Right kidney (tissue), 9 donors: ENCODE measurements at places on chromosomes 6 and 20.

GRCh38 chr6:167341038-167341583 lies 16.2 kb downstream of the TTLL2 start:
- no peak for DNase-seq

GRCh38 chr20:36149469-36149868 lies 5.1 kb upstream of the EPB41L1 start:
- DNase-seq: no peak

- no peak for DNase-seq
These were observed 370.8 kb upstream of the JARID2 start for GRCh38 chr6:14874975-14875480.

- DNase-seq: no peak
These were observed 93.1 kb downstream of the BMP5 start for GRCh38 chr6:55782275-55782674.

DNA sequence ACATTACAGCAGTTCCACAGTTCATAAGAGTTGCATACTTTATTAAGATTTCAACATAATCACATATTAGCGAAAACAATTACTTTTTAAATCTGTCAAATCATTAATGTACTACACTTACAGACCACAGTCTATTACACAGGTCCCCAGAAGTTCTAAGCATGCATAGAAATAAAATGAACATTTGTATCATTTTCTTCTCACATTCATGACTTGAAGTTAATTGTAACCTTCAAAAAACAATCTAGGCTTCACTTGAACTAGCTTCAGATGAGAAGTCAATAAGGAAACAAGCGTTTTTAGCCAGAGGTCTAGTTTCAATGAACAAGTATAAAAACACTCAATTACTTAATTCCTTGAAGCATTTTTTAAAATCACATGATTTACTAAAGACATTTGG lies 238.3 kb downstream of the HACE1 start:
- DNase-seq: no peak

- DNase-seq: no peak
These were observed 730.4 kb downstream of the KIF16B start for GRCh38 chr20:15842872-15843271.

DNA sequence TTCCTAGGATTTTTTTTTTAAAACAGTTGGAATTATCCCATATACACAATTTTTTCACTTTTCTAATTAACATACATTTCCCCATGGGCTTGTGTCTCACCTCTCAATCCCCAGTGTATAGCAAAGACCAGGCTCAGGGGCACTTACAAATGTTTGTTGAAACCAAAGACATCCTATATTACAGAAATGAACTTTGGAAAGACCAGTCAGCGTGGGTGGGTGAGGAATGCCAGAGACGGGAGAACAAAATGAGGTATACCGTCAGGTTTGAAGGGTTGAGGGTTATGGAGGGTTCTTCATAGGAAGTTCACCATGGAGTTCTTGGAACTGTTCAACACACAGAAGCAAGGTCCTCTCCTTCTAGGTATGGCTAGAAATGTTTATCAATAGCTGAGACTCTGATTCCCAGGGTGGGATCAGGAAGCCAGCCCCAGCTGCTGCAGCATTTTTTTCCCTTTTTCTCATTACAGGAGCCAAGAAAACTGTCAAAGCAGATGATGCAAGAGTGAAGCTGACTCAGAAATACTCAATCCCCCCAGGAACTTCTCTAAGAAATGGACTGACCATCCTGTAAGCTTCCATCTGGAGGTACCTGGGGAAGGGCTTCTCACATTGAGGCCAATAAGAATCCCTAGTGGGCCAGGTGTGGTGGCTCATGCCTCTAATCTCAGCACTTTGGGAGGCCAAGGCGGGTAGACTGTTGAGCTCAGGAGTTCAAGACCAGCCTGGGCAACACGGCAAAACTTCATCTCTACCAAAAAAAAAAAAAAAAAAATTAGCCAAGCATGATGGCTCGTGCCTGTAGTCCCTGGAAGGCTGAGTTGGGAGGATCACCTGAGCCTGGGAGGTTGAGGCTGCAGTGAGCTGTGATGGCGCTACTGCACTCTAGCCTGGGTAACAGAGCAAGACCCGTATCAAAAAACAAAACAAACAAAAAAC lies 15.9 kb upstream of the TBC1D20 start:
- DNase-seq: no peak

DNA sequence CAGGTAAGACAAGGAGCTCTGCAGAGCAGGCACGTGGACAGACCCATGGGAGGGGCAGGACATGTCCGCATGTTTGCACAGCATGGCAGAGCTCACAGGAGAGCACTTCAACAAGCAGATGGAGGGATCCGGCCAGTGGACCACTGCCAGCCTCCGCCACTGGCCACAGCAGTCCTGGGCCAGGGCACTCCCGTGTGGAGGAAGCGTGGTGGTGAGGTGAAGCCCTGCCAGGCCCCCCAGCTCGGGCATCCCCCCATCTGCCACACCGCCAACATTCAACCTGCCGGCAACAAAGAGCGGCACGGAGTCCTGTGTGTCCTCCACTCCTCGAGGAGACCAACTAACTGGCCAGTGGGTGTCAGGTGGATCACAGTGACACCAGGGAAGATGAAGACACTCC lies 104.3 kb upstream of the AGPAT4 start:
- DNase-seq: no peak

DNA sequence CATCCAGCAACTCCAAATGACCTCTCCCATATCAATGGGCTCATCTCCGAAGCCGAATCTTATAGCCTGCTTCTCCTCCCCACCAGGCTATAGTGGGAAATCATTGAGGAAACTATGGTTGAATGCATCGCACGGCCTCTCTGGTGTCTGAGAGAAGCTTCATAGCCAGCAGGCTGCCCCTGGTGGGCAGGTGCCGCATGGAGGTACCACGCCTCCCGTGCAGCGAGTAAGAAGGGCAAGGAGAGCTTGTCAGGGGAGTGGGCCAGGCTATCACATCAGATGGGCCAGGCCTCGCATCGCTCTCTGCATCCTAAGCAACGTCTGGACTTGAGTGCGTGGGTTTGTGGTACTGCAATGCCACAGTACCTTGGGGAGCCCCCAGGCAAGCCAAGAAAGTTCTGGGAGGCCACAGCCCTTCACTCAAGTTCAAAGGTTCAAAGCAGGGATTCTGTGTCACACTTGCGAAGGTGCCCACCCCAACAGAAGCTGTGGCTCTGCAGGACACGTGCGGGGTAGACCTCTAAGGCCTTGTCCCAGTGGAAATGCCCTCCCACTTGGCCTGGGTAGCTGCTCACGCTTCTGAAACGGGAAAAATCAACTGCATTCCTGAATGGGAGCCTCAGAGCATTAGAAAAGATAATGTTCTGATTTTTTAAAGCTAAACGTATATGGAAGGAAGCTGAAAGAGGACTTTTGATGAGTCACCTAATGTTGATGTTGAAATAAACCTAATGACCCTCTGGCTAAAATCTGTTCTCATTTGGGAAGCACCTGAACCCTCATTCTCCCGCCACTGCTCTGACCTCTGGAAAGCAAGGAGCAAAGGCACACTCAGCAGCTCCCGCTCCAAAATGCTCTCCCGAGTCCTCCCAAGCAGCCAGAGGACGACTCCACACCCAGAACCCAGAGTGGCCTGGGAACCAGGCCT lies 8.4 kb upstream of the IRF4 start:
- no peak for DNase-seq

GRCh38 chr6:94902974-94903628 lies 674.2 kb upstream of the MANEA start:
- DNase-seq: no peak

DNA sequence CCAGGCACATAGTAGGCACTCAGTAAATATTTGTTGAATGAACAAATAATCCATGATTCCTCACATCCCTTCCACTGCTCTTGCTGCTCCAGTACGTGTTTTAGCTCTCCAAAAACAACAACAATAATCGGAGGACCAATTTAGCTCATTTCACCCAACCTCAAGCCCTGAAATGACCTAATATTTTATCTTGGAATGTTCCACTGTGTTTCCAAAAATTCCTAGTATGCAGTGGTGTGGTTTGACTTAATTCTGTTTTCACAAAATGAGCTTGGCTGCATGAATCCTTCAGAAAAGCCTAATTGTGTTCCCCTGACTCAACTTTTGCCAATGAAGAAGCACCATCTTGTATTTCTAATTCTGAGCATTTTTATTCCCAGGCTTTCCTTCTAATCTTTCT lies 168.0 kb upstream of the PHACTR1 start:
- DNase-seq: no peak

- no peak for DNase-seq
These were observed 117.0 kb upstream of the COL21A1 start for GRCh38 chr6:56364431-56364826.

DNA sequence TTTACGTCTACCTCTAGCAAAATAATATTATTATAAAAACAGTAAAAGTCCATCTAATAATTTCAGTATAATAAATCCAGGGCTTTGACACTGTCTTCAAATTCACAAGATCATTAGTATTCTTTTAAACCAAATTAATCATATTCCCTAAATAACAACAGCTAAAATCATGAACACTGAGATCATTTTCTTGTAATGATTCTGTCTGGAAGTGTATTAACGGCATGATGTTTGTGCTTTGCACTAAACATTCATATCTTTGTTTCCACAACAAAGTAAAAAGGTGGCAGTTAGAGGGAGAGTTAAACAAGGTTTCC lies 18.8 kb downstream of the HIVEP2 start:
- DNase-seq: no peak

DNA sequence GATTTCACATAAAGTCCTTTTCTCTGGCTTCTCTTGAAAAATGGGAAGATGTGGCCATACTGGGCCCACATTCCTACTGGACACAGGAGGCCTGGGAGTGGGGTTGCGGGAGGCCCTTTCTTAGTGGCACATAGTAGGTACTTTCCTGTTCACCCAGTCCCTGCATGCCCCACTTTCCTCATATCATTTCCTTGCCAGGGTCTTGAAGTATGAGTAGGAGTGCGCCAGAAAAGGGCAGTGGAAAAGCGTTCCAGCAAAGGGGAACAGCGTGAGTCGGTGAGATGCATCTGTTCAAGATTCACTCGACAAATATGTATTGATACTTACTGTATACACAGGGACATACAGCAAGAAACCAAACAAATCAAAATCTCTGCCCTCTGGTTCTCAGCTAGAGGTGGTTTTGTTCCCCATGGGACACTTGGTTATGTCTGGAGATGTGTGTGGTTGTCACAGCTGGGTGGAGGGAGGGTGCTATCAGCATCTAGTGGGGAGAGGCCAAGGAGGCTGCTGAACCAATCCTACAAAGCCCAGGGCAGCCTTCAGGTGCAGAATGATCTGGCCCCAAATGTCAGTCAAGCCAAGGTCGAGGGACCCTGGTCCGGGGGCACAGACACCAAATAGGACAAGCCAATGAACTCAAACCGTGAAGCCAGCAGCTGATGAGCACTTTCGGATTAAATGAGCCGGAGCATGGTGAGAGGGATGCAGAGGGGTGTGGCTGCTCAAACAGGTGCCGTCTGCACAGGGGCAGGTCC lies 151.4 kb downstream of the CEBPB start:
- DNase-seq: no peak

DNA sequence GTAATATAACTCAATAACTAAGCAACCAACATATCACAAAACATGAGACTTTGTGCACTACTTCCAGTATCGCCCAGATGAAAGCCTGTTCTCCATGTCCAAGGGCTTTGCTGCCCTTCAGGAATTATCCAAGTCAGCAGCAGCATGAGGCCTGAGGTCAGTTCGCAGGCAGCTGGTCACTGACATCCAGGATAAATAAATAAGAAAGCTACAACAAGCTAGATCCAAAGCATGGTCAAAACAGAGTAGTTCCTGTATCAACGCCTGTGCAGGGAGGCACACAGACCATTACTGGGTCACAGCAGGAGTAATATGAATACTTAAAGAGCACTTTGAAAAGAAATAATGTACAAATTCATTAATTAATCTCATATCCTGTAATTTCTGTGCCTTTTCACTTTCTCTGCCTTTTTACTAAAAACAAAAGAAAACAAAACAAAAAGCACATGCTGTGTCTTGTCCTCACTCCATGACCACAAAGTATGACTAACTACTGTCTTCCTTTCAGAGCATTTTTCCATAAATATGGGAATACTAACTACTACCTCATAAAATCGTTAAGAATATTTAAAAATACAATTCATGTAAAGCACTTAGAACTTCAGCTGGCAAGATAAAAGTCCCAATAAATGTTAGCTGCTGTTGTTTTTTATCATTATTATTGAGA lies 374.9 kb upstream of the IRAK1BP1 start:
- DNase-seq: no peak

DNA sequence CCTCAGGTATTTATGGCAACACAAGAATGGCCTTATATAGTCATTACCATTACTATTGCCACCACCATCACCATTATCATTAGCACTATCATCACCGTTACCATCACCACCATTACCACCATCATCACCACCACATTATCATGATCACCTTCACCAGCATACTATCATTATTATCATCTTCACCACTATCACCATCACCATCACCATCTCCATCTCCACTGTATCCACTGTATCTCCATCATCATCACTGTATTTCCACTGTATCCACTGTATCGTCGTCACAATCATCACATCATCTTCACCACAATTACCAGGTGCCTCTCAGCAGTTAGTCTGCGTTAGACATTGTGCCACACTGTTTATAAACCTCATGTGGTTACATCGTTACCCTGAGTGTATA lies 45.3 kb downstream of the GGTLC1 start:
- no peak for DNase-seq

DNA sequence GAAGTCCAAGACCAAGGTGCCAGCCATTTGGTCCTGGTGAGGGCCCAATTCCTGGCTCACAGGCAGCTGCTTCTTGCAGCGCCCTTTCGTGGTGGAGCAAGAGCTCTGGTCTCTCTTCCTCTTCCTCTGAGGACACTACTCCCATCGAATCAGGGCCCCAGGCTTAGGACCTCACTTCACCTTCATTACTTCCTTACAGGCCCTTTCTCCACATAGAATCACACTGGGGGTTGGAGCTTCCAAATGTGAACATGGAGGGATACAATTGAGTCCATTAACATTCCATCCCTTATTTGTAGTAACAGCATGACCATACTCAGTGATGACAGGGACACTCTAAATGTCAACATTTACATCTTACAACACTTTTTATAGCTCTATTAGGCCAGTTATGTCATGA lies 2.3 kb downstream of the RAMACL start:
- no peak for DNase-seq

GRCh38 chr6:149190224-149190831 lies 127.2 kb upstream of the TAB2 start:
- no peak for DNase-seq

GRCh38 chr6:41460742-41461336 lies 85.3 kb upstream of the FOXP4 start:
- no peak for DNase-seq

GRCh38 chr6:142913511-142914047 lies 31.4 kb downstream of the HIVEP2 start:
- DNase-seq: no peak

DNA sequence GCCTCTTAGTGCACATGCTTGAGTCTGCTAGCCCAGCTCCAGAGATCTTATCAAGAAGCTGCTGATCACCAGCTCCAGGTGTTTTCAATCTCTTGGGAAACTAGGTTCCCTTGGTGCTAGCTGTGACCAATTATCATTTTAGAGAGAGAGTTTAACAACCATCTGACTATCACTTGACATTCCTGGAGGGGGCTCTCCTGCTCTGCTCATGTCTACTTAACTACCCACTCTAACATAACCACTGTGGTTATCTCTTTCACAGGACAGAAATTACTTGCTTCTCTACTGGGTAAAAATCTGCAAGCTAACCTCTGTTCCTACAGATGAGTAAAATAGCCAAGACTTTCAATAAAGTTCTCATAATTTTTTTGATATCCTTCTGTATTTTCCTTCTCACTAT lies 823.4 kb upstream of the GJE1 start:
- no peak for DNase-seq

GRCh38 chr6:155200012-155200411 lies 63.8 kb upstream of the CLDN20 start:
- no peak for DNase-seq
